G401 (cell line): ENCODE measurements at places on chromosomes 6 and 20.

DNA sequence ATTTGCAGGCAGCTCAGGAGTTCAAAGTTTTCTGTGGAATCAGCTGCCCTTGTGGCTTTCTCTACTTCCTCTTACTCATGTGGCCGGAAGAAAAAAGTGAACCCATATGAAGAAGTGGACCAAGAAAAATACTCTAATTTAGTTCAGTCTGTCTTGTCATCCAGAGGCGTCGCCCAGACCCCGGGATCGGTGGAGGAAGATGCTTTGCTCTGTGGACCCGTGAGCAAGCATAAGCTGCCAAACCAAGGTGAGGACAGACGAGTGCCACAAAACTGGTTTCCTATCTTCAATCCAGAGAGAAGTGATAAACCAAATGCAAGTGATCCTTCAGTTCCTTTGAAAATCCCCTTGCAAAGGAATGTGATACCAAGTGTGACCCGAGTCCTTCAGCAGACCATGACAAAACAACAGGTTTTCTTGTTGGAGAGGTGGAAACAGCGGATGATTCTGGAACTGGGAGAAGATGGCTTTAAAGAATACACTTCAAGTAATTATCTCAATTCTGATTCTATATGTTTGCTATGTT lies 1.1 kb downstream of the MGME1 start:
- DNase-seq: peak; percentile 52

DNA sequence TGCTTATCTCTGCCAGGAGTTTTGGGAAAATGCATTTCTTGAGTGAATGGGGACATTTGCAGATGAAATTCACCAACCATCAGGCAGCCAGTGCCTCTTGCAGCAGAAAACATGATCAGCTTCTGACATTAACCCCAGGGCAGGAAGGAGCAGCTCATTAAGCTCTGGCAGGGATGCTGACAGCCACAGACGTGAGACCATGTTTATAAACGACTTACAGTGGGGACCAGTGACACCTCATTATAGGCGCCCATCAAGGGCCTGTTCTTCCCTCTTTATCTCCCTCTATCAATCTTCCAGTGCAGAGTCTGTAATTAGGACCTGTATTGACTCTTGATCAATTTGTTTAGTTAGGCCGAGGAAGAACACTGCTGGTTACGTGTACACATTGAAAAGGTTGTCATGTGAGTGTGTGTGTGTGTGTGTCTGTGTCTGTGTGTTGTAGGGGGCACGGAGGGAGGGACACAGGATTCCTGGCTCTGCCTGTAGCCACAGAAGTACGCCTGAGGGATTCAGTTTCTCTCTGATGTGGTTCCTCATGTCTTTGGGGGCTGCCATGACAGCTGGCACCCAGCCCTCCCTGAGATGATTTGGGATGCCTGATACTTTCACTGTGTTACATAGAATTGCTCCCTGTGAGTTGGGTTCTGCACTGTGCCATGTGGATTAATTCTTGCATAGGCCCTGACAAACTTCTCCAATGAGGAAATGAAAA lies 428.4 kb upstream of the CHD6 start:
- DNase-seq: no peak

- no peak for DNase-seq
These were observed 238.2 kb upstream of the ZNF217 start for GRCh38 chr20:53831812-53832211.

GRCh38 chr6:148565930-148566663 lies 180.7 kb upstream of the UST start:
- DNase-seq: no peak

DNA sequence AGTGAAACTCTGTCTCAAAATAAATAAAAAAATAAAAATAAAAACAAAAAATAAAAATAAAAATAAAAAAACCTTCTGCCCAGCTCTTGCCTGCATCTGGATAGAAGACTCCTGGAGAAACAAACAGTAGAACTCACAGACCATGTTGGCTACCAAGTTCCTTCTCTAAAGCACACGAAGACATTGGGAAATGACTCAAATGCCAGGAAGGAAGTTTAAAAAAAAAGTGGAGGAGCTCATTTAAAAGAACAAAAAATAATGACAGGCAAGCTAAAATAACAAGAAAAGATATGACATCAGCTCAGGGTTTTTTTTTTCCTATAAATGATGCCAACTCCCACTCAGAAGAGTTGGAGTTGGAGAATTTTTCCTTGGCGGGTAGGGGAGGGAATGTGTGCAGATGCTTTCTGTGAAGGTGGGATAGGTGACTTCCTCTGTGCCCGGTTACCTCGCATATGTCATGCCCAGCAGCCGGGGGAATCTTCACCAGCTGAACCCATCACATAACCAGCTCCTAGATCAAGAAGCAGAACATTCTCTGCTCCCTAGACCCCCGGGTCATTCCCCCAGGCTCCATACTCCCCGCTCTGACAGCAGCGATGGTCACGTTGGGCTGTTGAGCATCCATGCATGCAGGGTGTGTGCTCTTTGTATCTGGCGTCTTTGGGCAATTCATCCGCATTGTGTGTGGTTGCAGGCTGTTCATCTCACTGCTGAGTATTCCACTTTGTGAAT lies 17.3 kb upstream of the CD93 start:
- DNase-seq: no peak

- DNase-seq: no peak
These were observed 26.3 kb downstream of the JAG1 start for GRCh38 chr20:10647471-10647870.

DNA sequence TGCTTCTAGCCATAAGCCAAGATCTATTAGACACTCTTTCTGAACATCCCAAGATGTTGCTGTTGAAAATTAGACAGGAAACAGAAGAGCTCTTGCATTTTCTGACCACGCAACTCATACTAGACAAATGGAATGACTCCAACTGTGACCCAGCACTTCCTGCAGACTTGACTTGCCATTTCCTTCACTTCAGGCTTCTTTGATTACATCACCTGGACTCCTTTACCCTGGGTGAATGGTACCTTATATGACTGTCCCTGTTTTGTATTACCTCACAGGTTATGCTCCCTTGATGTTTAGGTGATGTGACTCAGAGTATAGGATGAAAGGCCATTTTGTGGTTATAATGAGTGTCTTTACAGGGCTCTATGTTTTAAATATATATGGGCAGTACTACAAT lies 236.1 kb downstream of the BMP2 start:
- no peak for DNase-seq

DNA sequence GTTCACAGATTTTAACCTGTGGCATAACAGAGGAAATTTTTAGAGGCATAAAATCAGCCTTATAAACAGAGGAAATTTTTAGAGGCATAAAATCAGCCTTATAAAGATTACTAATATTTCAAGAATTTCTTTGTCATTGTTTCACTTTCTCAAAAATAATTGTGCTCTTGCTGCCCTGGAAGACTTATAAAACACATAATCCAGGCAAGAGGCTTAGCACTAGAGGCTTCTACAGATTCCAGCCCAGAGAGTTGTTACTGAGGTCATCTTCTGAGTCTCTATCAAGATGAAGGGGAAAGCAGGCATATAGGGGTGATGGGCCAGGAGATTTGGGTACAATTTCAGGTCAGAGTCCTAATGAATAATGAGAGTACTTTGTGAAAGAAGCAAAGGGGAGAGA lies 85.7 kb downstream of the RFPL4B start:
- no peak for DNase-seq

GRCh38 chr6:35081426-35081851 lies 59.7 kb downstream of the TCP11 start:
- DNase-seq: no peak

- no peak for DNase-seq
These were observed 104.3 kb downstream of the SULF2 start for GRCh38 chr20:47680804-47681529.

- no peak for DNase-seq
These were observed 58.2 kb downstream of the TRIM27 start for GRCh38 chr6:28865401-28866204.

GRCh38 chr20:33232486-33233072 lies 3.2 kb upstream of the BPIFA1 start:
- no peak for DNase-seq

GRCh38 chr6:18022398-18023231 lies 35.2 kb upstream of the KIF13A start:
- DNase-seq: peak; percentile 80

GRCh38 chr20:8981482-8981881 lies 87.4 kb upstream of the PLCB4 start:
- DNase-seq: no peak

- no peak for DNase-seq
These were observed 11.9 kb downstream of the ASF1A start for GRCh38 chr6:118905851-118906250.

DNA sequence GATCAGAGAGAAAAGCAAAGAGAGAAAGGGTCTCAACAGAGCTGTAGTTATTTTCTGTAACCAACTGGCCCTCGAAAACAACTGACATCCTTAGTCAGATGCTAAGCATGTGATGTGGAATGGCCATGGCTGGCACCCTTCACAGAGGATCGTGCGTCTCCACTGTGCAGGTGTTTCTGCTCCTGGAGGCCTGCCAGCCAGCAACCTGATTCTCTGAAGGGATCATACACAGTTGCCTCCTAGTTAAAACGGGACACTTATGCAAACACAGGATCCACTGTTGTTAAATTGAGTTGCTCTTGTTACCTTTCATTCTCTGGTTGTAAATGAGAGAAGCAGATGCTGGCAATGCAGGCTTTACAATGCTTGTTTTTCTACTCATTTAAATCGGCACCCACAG lies 148.5 kb downstream of the HDGFL1 start:
- no peak for DNase-seq

GRCh38 chr6:36897609-36898008 lies 11.9 kb downstream of the C6orf89 start:
- no peak for DNase-seq

DNA sequence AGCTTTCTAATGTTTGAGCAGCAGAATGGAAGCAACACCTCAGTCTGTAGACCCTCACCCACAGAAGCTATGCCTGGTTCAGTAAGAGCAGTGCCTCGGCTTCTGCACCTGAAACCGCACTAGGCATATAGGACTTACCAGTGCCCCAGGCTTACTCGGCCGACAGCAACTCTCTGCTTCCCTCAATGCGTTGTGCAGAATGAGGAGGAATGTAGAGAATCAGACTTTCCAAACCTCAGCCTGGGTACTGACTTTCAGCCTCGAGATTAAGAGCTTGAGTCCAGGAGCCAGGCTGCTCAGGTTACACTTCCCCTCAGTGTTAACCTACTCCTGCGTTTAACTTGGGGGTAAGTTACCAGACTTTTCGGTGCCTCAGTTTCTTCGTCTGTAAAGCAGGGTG lies 8.6 kb downstream of the EYA2 start:
- DNase-seq: no peak

DNA sequence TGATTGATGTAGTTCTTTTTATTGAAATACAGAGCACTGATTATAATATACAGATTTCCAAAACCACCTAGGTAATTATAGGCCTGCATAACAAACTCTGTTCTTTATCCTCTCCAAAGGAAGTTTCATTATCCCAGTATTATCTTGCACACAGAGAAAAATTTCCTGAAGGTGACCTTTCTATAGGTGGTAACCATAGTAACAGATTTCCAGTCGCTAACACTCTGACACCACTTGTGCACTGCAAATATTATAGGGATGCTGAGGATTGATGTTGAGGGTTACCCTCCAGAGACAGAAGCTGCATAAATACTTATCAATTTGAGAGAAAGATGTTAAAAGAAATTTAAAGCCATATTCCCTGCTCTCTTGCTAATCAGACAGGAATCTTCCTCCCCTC lies 274.5 kb upstream of the NRSN1 start:
- DNase-seq: no peak

DNA sequence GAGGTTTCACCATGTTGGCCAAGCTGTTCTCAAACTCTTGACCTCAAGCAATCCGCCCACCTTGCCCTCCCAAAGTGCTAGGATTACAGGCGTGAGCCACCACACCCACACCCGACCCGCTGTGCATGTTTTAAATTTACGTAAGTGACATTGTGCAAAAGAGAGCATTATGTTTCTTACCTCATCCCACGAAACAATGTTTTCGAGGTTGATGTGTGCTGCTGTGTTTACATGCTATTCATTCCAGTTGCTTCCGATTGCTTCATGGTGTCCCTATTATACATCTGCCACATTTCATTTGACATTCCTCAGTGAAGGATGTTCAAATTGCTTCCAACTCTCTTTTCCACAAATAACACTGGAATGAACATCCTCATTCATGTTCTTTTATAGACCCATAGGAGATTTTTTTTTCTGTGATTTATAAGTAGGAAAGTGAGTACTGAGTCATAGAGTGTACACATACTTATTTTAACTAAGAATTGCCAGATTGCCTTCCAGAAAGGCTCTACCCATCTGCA lies 403.9 kb upstream of the JARID2 start:
- DNase-seq: no peak

GRCh38 chr6:116572162-116572561 lies 858 bp downstream of the RWDD1 start:
- DNase-seq: peak; percentile 27

GRCh38 chr6:45923831-45924391 lies 91.7 kb downstream of the CLIC5 start:
- no peak for DNase-seq

GRCh38 chr20:35478804-35479472 lies 23.5 kb downstream of the CEP250 start:
- no peak for DNase-seq

- no peak for DNase-seq
These were observed 98.0 kb upstream of the FOXA2 start for GRCh38 chr20:22682381-22682780.

DNA sequence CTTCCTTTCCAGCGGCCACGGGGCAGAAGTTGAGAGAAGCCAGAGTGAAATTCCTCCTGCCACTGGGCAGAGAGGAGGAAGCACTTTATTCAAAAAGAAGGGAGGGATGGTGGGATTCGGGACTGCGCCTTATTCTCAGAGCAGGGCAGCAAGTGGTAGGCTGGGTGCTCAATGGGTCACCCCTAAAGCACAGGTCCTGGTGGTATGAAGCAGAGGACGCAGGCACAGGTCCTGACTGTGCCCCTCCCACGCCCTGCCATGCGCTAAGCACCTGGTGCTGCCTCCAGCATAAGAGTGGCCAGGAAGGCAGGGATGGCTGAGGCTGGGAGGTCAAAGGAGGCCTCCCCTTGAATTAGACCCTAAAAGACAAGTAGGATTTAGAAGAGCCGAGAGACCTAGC lies 4.9 kb upstream of the GRM4 start:
- no peak for DNase-seq

DNA sequence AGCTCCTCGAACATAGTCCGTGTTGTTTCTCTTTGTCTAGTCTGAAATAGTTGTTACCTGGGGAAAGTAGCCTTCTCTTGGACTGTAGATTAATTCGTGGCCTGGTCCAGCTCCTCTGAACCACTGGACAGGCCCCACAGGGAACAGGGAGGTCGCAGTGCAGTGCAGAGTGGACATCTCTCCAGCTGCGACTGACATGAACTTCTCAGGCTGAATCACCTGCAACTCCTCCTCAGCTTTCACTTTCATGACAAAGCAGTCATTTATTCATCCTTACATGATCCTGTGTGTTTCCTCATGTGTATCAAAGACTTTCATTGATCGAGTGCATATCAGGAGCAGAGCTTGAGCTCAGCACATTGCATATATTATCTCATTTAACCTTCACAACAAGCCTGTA lies 19.1 kb upstream of the SIRPG start:
- DNase-seq: no peak

- DNase-seq: no peak
These were observed 24.9 kb downstream of the GTPBP2 start for GRCh38 chr6:43604174-43604573.
